ENCODE measurements at places on chromosomes 13 and 19.

DNA sequence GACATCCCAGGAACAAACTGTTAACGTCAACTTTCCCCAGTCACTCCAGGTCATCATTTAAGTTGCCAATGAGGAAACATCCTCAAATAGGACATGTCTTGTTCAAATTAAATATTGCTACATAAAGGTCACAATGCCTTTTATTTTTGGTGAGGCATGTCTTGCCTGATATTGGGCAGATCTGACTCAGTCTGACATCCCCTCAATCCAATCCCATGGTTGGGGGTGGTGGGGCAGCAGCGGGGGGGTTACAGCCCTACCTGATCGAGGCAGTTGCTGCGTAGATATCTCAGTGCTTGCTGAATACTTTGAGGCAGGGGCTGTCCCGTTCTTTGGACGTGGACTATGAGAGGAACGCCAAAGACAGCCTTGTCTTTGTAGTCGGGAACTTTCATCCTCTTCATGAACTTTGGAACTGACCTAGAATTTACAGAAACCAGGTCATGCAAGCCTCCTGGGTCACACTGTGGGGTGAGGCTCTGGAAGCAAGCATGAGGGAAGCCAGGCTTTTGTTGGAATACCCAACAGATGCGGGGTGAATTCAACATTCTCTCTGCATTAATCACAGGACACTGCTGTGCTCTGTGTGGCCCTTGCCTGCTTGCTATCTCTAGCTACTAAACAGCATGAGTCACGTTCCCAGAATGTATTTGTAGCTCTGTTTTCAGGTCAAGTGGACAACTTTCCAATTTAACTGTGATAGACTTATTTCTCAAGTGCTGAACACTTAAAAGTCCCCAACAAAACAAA, 109.8 kb downstream of the KL start:
- DNase-seq: no peak
- no peak overlapping the region for H3K4me3 ChIP-seq
- peaks cover 9% of the 10 kb centered on the region for H3K36me3 ChIP-seq
- H3K27ac ChIP-seq: no peak overlapping the region

DNA sequence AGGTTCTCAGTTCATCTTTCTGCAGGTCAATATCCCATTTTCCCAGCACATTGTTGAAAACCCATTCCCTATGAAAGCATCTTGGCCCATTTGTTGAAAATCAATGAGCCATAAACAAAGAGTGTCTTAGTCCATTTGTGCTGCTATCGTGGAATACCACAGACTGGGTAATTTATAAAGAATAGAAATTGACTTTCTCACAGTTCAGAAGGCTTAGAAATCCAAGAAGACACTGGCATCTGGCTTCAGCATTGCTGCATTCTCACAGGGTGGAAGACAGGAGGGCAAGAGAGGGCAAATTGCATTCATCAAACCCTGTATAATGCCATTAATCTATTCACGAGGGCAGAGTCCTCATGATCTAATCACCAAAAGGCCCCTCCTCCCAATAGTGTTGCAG, 34.1 kb downstream of the ZNF823 start:
- H3K4me1 ChIP-seq: no peaks in the 10 kb centered on the region
- H3K4me3 ChIP-seq: no peak overlapping the region
- no peaks in the 10 kb centered on the region for H3K36me3 ChIP-seq
- DNase-seq: no peak
- no peak overlapping the region for H3K27ac ChIP-seq

GRCh38 chr19:2970201-2970835, 7.0 kb upstream of the TLE6 start:
- H3K4me3 ChIP-seq: no peak overlapping the region
- peaks cover 80% of the 10 kb centered on the region for H3K4me1 ChIP-seq
- H3K27ac ChIP-seq: peak overlapping the region; percentile 80
- no peaks in the 10 kb centered on the region for H3K27me3 ChIP-seq
- DNase-seq: no peak

- H3K4me3 ChIP-seq: no peak overlapping the region
- no peak overlapping the region for H3K27ac ChIP-seq
- H3K4me1 ChIP-seq: no peaks in the 10 kb centered on the region
- DNase-seq: no peak
Observed at GRCh38 chr13:35818633-35819067, 312.5 kb downstream of the DCLK1 start.

DNA sequence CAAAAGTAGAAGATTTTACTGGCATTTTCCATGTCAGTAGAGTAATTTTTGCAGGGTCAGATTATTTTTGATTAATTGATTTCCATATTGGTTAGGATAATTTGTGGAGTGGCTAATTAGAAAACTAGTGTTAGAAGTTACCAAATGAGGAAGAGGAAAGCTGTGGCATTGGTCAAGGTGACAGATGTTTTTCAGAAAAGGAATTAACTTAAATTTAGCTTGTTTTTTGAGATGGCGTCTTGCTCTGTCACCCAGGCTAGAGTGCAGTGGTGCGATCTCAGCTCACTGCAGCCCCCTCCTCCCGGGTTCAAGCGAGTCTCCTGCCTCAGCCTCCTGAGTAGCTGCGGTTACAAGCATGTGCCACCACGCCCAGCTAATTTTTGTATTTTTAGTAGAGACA, 28.8 kb downstream of the LSM14A start:
- peaks cover 37% of the 10 kb centered on the region for H3K36me3 ChIP-seq
- no peaks in the 10 kb centered on the region for H3K27me3 ChIP-seq
- H3K4me3 ChIP-seq: no peak overlapping the region
- H3K27ac ChIP-seq: peak overlapping the region; percentile 36

GRCh38 chr19:18393836-18394235, 3.6 kb downstream of the LRRC25 start:
- H3K4me3 ChIP-seq: peak overlapping the region; percentile 70
- H3K36me3 ChIP-seq: peaks cover 7% of the 10 kb centered on the region
- peaks cover 100% of the 10 kb centered on the region for H3K4me1 ChIP-seq
- DNase-seq: peak; percentile 92
- peaks cover 20% of the 10 kb centered on the region for H3K27me3 ChIP-seq
- peak overlapping the region; percentile 90 for H3K27ac ChIP-seq

- H3K4me3 ChIP-seq: no peak overlapping the region
- peaks cover 10% of the 10 kb centered on the region for H3K4me1 ChIP-seq
- H3K36me3 ChIP-seq: no peaks in the 10 kb centered on the region
- no peaks in the 10 kb centered on the region for H3K27me3 ChIP-seq
- no peak overlapping the region for H3K27ac ChIP-seq
- no peak for DNase-seq
Observed at GRCh38 chr19:46469541-46470185, 1.7 kb downstream of the PNMA8A start.

GRCh38 chr13:85603735-85604134, 195.5 kb downstream of the SLITRK6 start:
- no peak overlapping the region for H3K4me3 ChIP-seq
- no peaks in the 10 kb centered on the region for H3K4me1 ChIP-seq
- DNase-seq: no peak
- no peaks in the 10 kb centered on the region for H3K27me3 ChIP-seq
- no peak overlapping the region for H3K27ac ChIP-seq
- H3K36me3 ChIP-seq: no peaks in the 10 kb centered on the region

GRCh38 chr19:17577457-17578097, 22.1 kb downstream of the COLGALT1 start:
- peaks cover 4% of the 10 kb centered on the region for H3K4me1 ChIP-seq
- H3K27ac ChIP-seq: no peak overlapping the region
- no peaks in the 10 kb centered on the region for H3K27me3 ChIP-seq
- DNase-seq: no peak
- H3K36me3 ChIP-seq: peaks cover 97% of the 10 kb centered on the region
- H3K4me3 ChIP-seq: no peak overlapping the region

- H3K27me3 ChIP-seq: peaks cover 39% of the 10 kb centered on the region
- no peak overlapping the region for H3K4me3 ChIP-seq
- peaks cover 19% of the 10 kb centered on the region for H3K4me1 ChIP-seq
- DNase-seq: no peak
Observed at GRCh38 chr13:94716016-94716415, 3.7 kb upstream of the SOX21 start.

DNA sequence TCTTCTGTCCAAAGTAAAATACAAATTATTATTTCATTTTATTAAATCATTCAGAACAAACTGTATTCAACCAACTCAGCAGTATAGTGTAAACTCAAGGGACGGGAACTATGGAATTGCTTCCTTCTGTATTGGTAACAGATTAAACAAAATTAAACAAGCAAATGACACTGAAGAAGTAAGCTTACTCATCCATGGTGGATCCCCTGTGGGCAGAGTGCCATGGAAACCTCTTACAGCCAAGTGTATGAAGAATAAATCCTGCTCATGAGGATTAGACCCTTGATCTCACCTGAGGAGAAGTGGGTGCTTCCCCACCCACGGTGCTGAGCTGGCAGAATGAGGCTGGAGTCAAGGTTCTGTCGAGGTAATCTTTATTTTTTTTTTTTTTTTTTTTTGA, 18.0 kb upstream of the RFXAP start:
- no peak overlapping the region for H3K27ac ChIP-seq
- H3K4me3 ChIP-seq: no peak overlapping the region
- no peaks in the 10 kb centered on the region for H3K27me3 ChIP-seq
- peaks cover 5% of the 10 kb centered on the region for H3K4me1 ChIP-seq
- DNase-seq: no peak
- H3K36me3 ChIP-seq: no peaks in the 10 kb centered on the region

DNA sequence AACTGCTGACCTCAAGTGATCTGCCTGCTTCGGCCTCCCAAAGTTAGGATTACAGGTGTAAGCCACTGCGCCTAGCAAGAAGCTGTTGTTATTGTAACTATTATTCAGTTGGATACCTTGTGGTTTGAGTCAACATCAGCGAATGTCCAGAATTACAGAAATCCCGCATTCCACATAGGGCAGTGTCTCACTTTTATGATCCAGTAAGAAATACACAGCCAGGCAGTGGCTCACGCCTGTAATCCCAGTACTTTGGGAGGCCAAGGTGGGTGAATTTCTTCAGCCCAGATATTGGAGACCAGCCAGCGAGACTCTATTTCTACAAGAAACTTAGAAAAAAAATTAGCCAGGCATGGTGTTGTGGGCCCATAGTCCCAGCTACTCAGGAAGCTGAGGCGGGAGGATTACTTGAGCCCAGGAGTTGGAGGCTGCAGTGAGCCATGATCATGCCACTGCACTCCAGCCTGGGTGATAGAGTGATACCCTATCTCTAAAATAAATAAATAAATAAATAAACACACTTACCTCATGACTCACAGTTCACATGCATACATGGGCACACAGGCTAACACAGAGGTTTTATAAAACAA, 43.8 kb downstream of the SPTBN4 start:
- H3K27ac ChIP-seq: no peak overlapping the region
- peaks cover 15% of the 10 kb centered on the region for H3K4me1 ChIP-seq
- no peak overlapping the region for H3K4me3 ChIP-seq

DNA sequence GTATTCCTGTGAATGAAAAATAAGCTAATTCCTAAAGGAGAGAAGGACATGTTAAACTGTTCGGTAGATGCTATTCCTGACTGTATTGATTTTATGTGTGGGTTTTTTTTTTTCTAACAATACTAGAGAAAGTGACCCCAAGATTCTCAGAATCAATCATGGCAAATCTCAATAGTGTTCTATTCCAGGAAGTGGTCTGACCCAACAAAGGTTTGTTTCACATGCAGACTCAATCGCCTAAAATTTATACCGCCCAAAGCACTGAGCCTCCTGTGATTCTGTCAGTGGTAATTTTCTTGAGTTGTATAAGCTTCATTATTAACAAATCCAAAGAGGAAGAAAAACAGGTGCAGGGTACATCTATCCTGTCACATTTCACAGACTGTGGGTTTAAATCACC, 293.7 kb downstream of the SUCLA2 start:
- DNase-seq: no peak
- no peaks in the 10 kb centered on the region for H3K36me3 ChIP-seq
- H3K4me3 ChIP-seq: no peak overlapping the region
- no peak overlapping the region for H3K27ac ChIP-seq

DNA sequence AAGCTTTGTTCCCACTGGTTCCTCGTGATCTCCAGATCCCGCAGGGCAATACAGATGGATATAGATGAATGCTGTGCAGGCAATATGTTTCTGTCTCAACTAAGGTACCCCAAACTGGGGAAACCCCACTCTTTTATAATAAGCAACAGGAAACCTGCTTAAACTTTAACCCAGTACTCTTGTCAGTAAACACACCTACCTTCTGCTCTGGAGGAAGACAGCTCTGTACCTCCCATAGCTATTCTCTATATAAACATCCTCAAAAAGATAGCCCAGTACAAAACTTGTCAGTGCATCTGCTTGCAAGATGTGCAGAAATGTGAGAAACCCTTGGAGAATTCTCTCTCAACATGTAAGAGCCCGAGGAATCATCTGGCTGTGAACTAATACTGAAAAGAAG, 583.6 kb downstream of the OLFM4 start:
- no peak overlapping the region for H3K4me3 ChIP-seq
- DNase-seq: no peak
- no peaks in the 10 kb centered on the region for H3K36me3 ChIP-seq
- H3K4me1 ChIP-seq: no peaks in the 10 kb centered on the region

DNA sequence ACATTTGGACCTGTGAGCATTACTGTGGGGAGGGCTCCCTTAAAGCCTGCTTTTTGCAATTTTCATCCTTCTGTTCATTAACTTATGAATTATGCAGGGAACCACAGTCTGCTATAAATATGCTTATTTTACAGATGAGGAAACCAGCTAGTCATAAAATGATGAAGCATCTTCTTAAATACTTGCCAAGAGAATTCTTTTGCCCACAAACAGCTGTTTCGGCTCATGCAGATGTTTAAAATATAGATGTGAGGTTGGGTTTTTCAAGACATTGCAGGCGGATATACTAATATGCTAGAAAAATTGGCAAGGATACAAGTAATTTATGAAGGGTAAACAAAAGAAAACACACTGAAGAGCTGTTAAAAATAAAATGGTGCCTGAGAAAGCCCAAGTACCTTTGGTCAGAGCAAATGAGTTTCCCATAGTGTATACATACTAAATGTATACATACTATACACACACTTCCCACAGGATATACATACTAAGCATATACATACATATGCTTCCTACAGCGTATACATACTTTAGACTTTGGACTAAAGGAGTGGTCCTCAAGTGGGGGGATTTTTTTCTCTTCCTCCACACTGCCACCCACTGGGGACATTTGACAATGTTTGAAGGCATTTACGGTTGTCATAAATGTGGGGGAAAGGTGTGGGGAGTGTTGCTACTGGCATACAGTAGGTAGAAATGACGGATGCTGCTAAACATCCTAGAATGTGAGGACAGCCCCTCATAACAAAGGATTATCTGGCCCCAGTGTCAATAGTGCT, 164.9 kb upstream of the CSNK1A1L start:
- DNase-seq: no peak
- no peak overlapping the region for H3K4me3 ChIP-seq
- no peaks in the 10 kb centered on the region for H3K27me3 ChIP-seq

DNA sequence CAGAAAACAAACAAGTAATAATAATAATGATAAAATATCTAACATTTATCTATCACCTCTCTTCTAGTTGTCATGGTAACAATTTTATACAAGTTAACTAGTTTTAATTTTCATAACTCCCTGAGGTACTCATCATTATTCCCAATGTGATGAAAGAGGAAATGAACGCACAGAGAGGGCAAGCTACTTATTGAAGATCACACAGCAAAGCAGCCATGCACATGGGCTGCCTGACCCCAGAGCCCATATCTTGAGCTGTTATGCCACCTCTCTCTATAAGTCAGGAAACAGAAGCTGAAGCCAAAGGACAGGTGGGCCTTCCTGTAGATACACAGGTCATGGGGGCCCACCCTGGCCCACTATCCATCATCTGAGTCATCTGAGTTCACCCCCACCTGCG, 4.9 kb upstream of the KLK4 start:
- no peak overlapping the region for H3K4me3 ChIP-seq
- H3K27me3 ChIP-seq: peaks cover 11% of the 10 kb centered on the region
- no peaks in the 10 kb centered on the region for H3K36me3 ChIP-seq
- no peaks in the 10 kb centered on the region for H3K4me1 ChIP-seq
- no peak overlapping the region for H3K27ac ChIP-seq
- no peak for DNase-seq

- H3K4me3 ChIP-seq: no peak overlapping the region
- peaks cover 55% of the 10 kb centered on the region for H3K4me1 ChIP-seq
- H3K27me3 ChIP-seq: no peaks in the 10 kb centered on the region
Observed at GRCh38 chr19:55683449-55684261, 8.6 kb downstream of the EPN1 start.

Measured in spleen (tissue), 13 donors.